Iris pigment epithelial cell (primary cell): ENCODE measurements at places on chromosomes 5 and 9.

GRCh38 chr5:6763191-6763590 is 50.0 kb downstream of the TENT4A start:
- no peak for DNase-seq

DNA sequence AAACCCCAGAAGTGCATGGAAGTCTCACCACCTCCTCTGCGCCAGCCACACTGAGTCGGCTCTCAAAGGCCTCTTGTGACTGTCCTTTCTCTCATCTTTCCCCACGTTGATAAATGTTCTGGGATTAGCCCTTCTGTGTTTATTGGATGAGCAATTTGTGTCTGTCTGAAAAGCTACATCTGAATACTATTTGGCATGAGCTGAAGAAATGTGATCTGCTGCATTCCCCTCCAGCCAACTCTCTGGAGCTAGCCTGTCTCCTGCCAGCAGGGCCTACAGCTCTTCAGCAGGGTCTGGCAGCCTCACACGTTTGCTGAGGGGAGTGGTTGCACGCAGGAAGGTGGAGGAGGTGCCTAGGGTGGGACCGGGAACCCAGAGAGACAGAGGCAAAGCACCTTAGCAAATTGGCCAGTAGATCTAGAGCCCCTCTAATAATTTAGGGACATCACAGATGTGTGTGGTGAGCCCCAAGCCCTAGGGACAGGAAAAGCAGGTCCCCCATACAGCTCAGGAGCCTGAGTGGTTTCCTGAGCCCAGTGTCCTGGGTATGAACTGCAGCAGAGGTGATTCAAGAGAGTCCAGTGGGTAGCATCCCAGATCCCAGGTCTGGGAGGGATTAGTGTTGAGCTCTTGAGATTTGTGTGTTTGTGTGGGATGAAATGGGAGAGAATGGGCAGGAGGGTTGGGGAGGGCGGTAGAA is 20.5 kb upstream of the B4GALT1 start:
- peak; percentile 85 for DNase-seq

DNA sequence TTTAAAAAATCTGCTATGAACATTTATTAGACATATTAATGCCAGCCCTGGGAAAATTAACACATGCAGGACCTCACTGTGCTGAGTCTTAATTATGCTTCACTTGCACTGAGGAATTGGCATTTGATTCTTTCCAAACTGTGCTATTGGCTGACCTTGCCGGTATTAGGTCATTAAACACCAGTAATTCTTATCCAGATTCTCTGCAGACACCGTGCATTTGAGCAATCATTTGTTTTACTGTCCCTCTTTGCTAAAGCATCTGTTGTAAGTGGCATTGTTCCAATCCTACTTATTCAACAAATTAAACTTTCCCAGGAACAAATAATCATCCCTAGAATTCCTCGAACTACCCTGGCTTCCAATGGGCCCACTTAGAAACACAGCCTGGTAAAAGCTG is 145.0 kb downstream of the SLC12A2 start:
- DNase-seq = peak; percentile 73

- DNase-seq = no peak
Measured at GRCh38 chr9:21267485-21268346, 27.9 kb upstream of the IFNA14 start.

GRCh38 chr9:81522716-81523551 is 166.4 kb downstream of the TLE1 start:
- peak; percentile 71 for DNase-seq

- DNase-seq = peak; percentile 39
Measured at GRCh38 chr9:15856591-15856990, 303.7 kb downstream of the CCDC171 start.

GRCh38 chr5:76312783-76313182 is 90.3 kb upstream of the IQGAP2 start:
- no peak for DNase-seq

DNA sequence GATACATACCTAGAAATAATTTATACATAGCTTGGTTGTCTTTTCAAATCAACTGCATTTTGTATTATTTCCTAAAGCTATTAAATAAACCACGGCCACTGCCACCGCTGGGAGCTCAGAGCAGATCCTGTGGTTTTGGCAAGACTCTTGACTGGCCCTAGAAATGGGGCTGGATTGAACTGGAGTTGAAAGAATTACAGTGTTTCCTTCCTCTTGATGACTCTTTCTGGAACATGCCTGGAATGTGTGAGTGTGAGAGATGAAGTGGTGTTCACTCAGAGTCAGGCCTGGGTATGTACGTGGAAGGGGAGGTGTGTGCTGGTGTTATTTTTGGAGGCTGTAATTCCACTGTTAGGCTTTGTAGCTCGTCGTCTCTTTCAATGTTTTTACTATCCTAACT is 45.9 kb downstream of the TEK start:
- DNase-seq = peak; percentile 96

DNA sequence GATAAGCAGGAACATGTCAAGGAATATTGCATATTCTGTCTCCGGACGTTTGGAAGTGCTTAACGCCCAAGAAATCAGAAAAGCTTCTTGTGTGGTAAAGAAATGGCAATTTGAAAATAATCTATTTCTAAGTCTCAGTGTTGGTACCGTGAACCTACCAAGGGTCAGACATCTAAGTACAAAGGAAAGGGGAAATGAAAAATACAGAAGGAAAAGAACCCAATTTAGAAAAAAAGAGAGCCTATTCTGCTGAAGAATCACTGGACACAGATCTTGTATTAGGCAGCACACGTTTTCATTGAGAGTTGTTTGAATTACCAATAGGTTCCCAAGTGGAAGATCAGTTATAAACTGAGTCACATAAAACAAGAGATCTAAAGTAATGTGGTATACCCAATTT is 46.9 kb upstream of the CEP78 start:
- no peak for DNase-seq

DNA sequence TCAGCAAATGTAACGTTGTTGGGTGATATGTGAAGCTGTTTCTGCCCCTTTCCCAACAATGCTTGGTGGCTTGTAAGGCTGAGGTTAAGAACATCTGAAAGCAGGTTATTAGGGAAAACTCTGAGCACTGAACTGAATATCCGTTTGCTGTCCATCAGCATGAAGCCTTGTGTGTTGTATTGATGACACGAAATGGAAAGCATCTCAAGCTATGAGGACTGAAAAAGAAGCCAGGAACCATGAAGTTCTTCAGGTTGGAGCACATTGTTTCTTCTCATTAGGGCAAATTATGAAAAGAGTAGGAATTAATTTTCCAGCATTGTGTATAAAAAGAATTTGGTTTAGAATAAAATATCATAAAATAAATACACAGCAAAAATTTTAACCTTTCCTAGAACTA is 106.8 kb downstream of the IZUMO3 start:
- DNase-seq = no peak
